MM.1S (cell line): ENCODE measurements at places on chromosomes 11 and 22.
A peak's percentile ranks its signal among the peaks of the same experiment; 100 is the strongest.

- DNase-seq: no peak
These were observed 155.7 kb downstream of the NAV2 start for GRCh38 chr11:19868281-19868821.

GRCh38 chr11:15072551-15073143 is 746 bp upstream of the CALCB start:
- no peak for DNase-seq

- DNase-seq: no peak
These were observed 17.9 kb upstream of the PDE3B start for GRCh38 chr11:14625586-14626205.

DNA sequence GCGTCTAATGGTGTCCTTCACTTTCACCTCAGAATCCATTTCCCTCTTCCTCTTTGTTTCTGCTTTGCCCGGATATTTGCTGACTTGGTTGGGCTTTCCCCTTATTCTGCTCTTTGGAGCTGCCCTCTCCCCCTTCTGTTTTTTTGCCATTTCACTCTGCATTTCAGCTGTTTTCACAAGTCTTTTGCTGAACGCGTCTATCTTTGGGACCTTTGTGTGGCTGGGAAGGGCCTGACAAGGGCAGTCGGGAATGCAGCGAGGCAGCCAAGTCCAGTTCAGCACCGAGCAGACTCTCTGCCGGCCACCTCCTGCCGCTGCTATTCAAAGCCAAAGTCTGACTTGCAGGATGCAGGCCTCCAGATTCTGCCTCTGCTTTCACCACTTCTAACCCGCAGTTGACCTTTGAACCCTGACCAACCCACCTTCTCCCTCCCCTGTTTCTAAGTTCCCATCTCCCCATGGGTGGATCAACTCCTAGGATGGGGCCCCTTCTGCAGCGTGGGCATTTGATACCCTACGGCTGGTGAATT is 38.2 kb downstream of the FEZ1 start:
- DNase-seq: no peak

DNA sequence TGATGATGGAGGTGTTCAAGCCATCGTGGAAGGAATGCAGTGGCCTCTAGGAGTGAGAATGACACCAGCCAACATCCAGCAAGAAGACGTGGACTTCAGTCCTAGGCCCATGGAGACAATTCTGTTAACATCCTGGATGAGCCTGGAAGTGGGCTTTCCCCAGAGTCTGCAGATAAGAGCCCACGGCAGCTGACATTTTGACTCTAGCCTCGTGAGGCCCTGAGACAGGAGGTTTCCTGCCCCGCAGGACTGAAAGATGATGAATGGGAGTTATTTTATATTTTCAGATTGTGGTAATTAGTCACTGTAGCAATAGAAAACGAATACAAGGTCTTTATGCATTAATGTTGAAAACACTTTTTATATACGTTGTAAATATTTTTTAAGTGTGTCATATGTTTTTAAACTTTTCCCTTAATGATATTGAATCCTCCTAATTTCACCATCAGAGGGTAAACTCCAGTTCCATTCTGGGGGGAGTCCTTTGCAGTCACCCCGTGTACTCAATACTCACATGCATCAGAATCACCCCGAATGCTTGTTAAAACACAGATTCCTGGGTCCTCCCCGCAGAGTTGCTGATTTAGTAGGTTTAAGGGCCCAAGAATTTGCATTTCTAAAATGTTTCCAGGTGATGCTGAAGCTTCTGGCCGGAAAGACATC is 570 bp upstream of the TPCN2 start:
- DNase-seq: no peak

DNA sequence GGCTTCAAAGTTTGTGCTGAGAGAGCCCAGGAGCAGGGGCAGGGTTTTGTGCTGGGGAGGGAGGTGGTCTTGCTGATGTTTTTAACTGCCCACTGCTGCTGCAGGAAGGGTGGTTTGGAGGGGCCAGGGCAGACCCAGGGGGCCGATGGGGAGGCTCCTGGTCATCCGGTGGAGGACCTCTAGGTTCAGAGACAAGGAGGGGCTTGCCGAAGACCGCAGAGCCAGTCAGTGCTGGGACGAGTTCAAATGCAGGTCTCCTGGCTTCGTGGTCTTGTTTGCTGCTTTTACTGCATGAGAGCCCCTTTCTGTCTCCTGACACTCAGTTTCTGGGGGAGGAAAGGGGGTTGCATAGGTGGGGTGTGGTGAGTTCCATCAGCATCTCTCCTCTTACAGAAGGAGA is 26.0 kb downstream of the CACNA1I start:
- DNase-seq: no peak

GRCh38 chr11:36774603-36775002 is 176.6 kb upstream of the RAG2 start:
- DNase-seq: no peak

GRCh38 chr11:121024989-121025388 is 1.1 kb downstream of the TBCEL start:
- DNase-seq: no peak

GRCh38 chr22:43151251-43152002 is at the start of gene TSPO:
Gene TSPO, plus strand, starts transcription at chr22:43151559. Its CDS starts 7,680 bp downstream, at chr22:43159239.
- peak; percentile 21 for DNase-seq

DNA sequence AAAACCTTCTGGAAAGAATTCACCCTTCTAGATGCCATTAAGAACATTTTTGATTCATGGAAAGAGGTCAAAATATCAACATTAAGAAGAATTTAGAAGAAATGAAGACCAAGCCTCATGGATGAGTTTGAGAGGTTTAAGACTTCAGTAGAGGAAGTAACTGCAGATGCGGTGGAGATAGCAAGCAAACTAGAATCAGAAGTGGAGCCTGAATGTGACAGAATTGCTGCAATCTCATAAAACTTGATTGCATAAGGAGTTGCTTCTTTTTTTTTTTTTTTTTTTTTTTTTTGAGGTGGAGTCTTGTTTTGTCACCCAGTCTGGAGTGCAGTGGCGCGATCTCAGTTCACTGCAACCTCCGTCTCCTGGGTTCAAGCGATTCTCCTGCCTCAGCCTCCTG is 51.6 kb downstream of the MS4A13 start:
- no peak for DNase-seq

- peak; percentile 24 for DNase-seq
These were observed 90.4 kb upstream of the PDGFD start for GRCh38 chr11:104254347-104254746.

- DNase-seq: no peak
These were observed 16.6 kb downstream of the SAA1 start for GRCh38 chr11:18282626-18283025.

- DNase-seq: no peak
These were observed 22.5 kb upstream of the ADA2 start for GRCh38 chr22:17241576-17242330.

GRCh38 chr22:47259990-47260389 is 497.5 kb downstream of the TBC1D22A start:
- DNase-seq: peak; percentile 9

- DNase-seq: no peak
These were observed 17.2 kb downstream of the ABTB2 start for GRCh38 chr11:34340653-34341052.

- no peak for DNase-seq
These were observed 4.3 kb downstream of the DGKZ start for GRCh38 chr11:46351606-46352005.

DNA sequence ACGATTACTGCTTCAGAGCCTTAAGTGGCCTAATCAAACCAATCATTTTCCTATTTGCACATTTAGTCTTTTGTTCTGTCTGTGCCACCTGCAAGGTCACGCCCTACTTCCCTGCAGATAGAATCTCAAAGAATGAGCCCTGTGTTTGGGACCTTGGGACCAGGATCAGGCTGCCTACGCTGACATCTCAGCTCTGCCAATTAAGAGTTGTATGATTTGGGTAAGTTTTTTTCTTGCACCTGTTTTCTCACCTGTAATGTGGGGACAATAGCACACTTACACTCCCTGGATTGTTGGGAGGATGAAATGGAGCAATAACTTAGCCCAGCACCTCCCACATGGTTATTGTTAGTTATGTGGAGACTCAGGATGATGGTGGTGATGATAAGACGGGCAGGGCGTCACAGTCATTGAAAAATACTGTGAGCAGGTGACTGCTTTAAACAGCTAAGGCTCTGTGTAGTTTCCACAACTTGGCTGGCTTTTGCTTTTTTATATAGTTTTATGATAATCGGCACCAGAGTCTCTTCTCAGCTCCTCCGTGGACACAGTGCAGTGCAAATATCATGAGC is 155.0 kb downstream of the ADAMTS15 start:
- DNase-seq: no peak

DNA sequence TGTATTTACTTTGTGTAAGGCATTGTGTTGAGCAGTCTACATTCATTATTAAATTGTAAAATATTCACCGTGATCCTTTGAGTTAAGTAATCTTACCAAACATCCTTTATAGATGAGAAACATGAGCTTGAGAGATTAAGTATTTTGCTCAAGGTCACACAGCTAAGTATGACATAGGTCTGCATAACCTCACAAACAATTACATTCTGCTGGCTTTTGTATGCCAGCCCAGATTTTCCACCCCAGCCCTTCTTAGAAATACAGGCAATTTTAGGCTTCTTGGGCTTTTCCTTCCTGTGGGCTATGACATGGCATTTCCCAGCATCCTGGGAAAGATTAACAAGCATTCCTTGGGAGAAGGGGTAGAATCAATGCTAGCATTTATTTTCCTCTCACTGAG is 357.3 kb downstream of the NELL1 start:
- DNase-seq: no peak

- DNase-seq: peak; percentile 83
These were observed 3.1 kb downstream of the ILK start for GRCh38 chr11:6606471-6607189.

DNA sequence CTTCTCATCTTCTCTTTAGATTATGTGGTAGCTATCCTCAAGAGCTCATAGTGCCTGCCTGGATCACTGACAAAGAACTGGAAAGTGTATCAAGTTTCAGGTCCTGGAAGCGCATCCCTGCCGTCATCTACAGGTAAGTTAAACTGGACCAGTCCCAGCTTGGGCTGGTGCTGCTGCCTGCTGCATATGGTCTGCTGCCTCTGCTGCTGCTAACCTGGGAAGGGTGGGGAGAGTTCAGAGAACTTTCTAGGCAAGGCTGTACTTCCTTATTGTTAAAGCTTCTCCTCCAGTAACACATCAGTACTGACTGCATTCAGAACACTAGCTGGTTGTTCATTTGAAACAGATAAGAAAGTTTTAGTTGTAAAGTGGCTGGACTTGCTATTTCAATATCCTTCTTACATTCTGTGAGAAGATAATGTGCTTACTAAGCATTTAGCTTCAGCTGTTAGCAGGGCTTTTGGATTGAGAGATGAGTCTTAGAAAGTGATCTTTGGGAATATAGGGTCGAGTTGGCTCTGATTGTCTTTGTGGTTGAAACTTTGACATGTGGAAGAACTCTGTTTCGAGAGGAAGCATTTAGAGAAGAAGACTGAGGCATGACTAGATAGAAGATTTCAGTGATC is 77.3 kb upstream of the HORMAD2 start:
- no peak for DNase-seq

GRCh38 chr11:121070951-121071845 is 29.8 kb upstream of the TECTA start:
- no peak for DNase-seq

DNA sequence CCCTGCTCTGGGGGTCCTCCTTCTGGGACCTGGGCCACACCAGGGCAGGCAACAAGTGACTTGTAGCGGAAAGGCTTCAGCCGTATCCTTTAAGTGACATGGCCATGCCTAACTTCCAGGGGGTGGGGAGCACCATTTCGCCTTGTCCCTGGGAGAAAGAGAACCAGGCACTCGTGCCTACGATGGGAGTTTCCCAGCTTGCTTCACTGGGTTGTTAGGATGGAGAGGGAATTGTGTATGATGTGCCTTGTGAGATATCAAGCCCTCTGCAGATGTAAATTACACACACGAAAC is 151.4 kb downstream of the CACNA1I start:
- no peak for DNase-seq

- DNase-seq: no peak
These were observed 128.5 kb downstream of the SLC1A2 start for GRCh38 chr11:35290876-35291275.

DNA sequence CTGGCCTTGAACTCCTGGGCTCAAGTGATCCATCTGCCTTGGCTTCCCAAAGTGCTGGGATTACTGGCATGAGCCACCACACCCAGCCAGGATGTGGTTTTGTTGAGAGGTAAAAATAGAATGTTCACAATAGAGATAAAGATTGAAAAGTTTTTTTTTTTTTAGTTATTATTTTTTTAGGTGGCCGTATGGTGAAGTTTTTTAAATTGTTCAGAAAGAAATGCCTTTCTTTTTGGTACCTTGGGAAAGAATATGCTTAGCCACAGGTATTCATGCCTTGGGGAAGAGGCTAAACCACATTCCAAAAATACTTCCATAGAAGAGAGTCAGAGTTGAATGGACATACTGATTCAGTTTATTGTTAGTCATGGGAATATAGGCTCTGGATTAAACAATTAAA is 143.4 kb downstream of the C11orf91 start:
- DNase-seq: no peak

GRCh38 chr11:3126901-3127691 is 38.0 kb downstream of the OSBPL5 start:
- no peak for DNase-seq

- no peak for DNase-seq
These were observed 60.8 kb downstream of the PPFIBP2 start for GRCh38 chr11:7574491-7575130.

- DNase-seq: peak; percentile 69
These were observed 7.3 kb downstream of the USP47 start for GRCh38 chr11:11848891-11849746.

GRCh38 chr11:88164806-88165585 is 10.2 kb downstream of the RAB38 start:
- no peak for DNase-seq

DNA sequence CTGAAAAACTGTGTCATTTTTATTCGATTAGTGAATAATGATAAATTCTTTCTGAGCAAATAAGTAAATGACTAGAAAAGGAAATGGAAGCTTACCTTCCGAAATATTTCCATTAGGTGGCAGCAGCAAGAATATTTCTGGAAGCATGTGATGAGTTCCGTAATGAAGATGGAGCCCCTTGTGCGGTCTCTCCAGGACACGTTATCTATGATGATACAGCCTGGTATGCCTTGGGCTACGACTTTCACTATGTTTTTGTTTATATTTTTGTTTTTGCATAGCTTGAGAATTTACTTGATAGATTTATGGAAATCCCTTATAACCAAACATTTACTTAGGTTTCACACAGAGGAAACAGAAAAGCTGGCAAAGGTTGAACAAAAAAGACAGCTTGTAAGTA is 25.7 kb downstream of the CASP5 start:
- DNase-seq: no peak

DNA sequence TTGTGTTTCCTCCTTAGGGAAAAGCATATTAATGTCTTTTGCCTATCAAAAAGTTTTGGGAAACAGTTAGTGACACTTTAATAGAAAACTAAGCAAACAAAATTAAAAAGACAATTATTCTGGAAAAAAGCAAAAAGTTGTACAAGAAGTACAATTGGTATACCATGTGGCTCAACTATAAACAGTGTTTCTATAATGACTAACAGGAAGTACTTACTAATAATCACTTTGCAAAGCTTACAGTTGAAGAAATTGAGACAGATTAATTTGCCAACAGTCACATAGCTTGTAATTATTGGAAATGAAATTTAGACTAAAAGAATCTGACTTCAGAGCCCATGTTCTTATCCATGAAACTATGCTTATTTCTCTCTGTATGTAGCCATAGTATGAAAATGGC is 24.7 kb downstream of the PPME1 start:
- DNase-seq: no peak
